Spinal cord (tissue), 10 donors: ENCODE measurements at places on chromosomes 7 and 10. TPM values are rescaled to one million over a fixed set of nuclear protein-coding genes. Genes with fewer than 3 reads are reported as not detected.

Gene C10orf90
- total RNA-seq = 3.4 TPM

Gene MMD2
- 7.1 TPM for total RNA-seq

Gene ADIRF
- total RNA-seq = 63.9 TPM

Gene HOXA2
- 8.1 TPM for total RNA-seq

Gene ARHGEF35
- 2.6 TPM for total RNA-seq

Gene CCDC172
- not detected for total RNA-seq
